NCI-H2029 treated with DMSO at 0.1 percent for 48 hours (cell line): ENCODE measurements at places on chromosomes 12 and 14.

- no peak for DNase-seq
These were observed 416.8 kb downstream of the SLC16A7 start for GRCh38 chr12:60012659-60013058.

GRCh38 chr12:96907671-96908422 is 790 bp downstream of the NEDD1 start:
- no peak for DNase-seq

- no peak for DNase-seq
These were observed 13.8 kb upstream of the SLC38A2 start for GRCh38 chr12:46386360-46386867.

GRCh38 chr14:56351861-56352260 is 227.7 kb upstream of the TMEM260 start:
- DNase-seq: no peak

DNA sequence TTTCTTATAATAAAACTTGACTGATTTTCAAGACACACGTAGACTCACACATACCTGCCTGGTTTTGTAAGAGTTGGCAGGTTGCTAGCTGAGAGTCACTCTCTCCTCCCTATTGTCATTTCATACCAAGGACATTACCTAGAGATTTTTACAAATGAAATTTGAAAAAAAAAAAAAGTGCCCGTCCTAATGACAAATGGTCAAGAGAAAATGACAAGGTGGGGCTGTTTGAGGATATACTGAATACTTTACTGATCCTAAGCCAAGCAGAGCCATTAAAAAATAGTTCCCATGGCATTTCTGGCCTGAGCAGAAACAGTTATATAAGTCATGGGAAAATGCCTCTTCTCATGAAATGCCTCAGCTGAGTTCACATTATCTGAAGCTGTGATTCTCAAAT is 150.2 kb downstream of the DYRK2 start:
- DNase-seq: no peak

GRCh38 chr14:79581912-79582576 is 629.3 kb downstream of the DIO2 start:
- DNase-seq: no peak

DNA sequence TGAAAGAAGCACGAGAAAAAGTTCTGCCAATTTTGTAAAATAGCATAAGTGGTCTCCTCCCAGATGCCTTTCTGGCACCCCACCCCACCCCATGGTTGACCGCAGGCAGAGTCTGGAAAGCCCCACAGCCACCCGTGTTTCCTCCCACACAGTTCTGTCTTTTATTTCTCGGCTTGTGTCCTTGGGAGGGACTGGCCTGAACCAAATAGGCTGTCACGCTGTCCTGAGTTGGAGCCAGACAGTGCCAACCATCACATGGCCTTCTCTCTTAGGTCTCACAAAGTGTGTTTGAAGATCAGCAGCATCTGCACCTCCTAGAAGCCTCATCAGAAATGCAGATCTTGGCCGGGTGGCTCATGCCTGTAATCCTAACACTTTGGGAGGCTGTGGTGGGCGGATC is 10.2 kb upstream of the LTA4H start:
- no peak for DNase-seq

GRCh38 chr14:26896447-26896846 is 298.6 kb upstream of the NOVA1 start:
- no peak for DNase-seq

GRCh38 chr14:67468378-67468730 is 20.2 kb downstream of the TMEM229B start:
- DNase-seq: no peak
